Stimulated activated CD4-positive, alpha-beta T cell treated with anti-CD3 and anti-CD28 coated beads, Interleukin-1b, Interleukin-23, amount 100 ng/mL, for 1 hour (primary cell): ENCODE measurements at places on chromosomes 4 and X.

DNA sequence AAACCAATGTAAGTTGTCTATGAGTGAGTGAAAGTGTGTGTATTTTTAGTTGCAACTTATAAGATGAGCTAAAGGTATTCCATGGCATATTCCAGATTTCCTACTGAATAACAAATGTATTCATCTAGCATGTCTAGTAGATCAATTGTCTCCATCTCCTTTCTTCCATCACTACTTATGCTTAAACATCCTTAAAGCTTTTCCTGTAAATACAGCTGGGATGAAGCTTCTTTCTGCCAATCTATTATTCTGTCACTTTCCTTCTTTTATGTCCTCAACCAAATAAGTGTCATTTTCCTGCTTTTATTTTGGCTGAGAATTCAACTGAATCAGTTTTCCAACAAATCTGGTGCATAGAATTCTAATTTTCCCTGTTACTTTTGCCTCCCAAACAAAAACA is 136.3 kb downstream of the COL25A1 start:
- no peak for DNase-seq

DNA sequence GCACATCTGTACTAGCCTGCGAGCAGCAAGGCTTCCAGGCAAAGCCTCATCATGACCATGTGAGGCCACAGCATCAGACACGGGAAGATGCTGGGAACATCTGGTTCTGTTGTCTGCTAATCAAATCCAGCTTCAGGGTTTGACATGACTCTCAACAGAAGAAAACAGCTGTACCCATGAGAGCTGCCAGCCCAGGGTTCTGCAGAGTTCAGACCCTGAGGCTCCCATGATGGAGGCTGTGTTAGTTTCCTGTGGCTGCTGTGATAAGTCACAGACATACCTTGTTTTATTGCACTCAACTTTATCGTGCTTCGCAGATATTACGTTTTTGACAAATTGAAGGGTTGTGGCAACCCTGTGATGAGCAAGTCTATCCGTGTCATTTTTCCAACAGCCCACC is 37.5 kb downstream of the JAKMIP1 start:
- DNase-seq = no peak

- DNase-seq = no peak
These were observed 327.3 kb upstream of the ARX start for GRCh38 chrX:25343060-25343459.

DNA sequence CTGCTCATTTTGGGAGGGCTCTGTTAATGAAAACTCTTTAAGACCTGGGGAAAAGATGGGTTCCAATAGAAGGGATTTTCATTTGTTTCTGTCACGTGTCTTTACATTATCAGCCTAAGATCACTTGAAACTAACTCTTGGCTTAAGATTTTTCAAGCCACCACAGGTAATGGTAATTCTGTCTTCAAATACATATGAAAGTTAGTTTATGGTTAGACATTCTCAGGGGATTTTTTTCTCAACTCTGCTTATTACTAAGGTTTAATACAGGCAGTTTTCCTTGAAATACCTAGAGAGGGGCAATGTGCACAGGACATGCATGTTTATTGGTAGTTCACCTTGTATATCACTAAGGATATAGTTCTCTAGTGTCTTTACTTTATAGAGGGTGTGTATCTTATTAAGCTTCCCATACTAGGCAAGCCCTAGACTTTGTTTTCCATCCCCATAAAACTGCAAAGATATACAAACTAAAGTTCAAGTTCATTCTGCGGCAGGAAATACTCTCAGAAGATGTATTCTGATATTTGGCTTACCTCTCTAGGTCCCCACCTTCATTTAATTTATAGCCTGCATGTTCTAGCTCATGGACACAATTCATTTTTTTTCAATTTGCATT is 38.2 kb upstream of the MYOZ2 start:
- no peak for DNase-seq

GRCh38 chr4:128600410-128600809 is 209.1 kb upstream of the JADE1 start:
- no peak for DNase-seq

DNA sequence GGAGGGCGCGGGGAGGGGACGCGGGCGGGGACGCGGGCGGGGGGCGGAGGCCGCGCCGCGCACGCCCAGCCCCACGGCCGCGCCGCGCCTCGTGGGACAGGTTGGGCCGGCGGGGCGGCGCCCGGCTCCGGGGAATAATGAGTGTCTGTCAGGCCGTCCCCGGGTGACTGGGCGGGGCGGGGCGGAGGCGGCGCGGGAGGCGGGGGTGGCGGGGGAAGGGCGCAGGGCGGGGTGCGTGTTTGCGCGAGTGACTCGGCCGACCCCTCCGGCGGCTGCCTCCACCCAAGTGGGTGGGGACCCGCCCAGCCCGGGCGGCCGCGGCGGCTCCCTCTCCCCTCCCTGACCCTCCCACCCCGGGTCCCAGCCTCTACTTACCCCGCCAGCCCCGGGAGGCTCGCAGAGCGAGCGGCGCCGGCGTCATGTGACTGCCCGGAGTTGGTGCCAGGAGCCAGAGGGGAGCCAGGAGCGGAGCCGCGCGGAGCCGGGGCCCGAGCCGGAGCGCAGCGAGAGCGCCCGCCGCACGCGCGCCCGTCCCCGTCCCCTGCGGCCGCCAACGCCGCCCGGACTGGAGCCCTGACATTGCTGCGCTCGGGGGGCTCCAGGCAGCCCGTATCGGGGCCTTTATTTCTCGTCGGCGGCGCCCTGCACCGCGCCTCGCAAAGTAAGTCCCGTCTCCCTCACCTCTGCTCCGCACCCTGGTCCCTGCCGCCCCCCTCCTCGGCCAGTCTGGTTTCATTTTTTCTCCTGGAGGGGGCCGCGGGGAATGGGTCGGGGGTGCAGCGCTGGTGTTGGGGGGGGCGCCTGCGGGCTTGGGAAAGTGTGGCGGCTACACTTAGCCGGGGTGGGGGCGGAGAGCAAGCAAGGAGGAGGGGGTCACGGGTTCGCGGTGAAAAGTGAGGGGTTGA is at the start of gene KLF3:
KLF3 (plus strand) TSS at position 399 of the 905 bp plus-strand sequence. CDS start 16,427 bp downstream, outside the sequence.
- DNase-seq = peak; percentile 75
